ENCODE measurements at places on chromosomes 5 and 9. TPM values are rescaled to one million over a fixed set of nuclear protein-coding genes. Genes with fewer than 3 reads are reported as not detected.

DNA sequence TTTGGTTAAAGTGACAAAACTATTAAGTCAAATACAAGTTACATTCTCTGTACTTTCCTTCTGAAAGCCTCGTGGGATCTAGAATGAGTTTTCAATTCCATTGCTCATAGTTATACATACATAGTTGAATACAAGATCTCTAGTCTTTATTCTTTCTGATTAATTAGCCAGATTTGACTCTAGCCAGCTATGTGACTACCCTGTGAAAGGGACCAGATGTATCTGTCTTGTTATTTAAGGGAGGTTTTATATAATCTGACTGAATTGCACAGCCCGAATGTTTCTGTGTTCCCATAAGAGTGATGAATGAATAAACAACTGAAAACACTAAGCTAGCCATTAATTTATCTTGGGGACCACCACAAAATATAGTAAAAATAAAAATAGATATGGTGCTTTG is 166.7 kb downstream of the TMEM167A start:
- H3K36me3 ChIP-seq, result no peaks in the 10 kb centered on the region
- H3K27me3 ChIP-seq, result peaks cover 6% of the 10 kb centered on the region
- H3K4me3 ChIP-seq, result no peak overlapping the region
- no peak overlapping the region for H3K27ac ChIP-seq
- H3K4me1 ChIP-seq, result no peaks in the 10 kb centered on the region

DNA sequence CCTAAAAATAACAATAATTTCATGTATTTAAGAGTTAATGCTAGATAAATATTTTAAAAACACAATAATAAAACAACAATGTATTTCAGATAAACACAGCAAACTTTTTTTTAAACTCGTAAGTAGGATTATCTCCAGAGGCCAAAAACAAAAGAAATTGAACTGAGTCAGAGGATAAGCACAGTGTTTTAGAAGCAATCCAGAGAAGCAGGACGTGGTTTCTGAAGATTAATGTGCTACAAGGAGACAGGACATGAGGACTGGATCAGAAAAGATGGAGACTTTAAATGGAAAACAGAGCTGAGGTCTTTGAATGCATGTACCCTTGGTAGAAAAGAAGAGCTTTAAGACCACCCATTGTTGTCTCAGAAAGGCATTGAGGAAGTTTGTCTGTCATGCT is 491.2 kb upstream of the TLE4 start:
- no peaks in the 10 kb centered on the region for H3K4me1 ChIP-seq
- no peaks in the 10 kb centered on the region for H3K27me3 ChIP-seq
- DNase-seq, result no peak
- H3K4me3 ChIP-seq, result no peak overlapping the region
- no peak overlapping the region for H3K27ac ChIP-seq

PCDHGB7 gene
- total RNA-seq, result 6.2 TPM

MAN2A1 gene
- 134 TPM for total RNA-seq
